ENCODE measurements at places on chromosomes 2 and 18.

- peak; percentile 54 for ATAC-seq
Observed at GRCh38 chr2:33214436-33214835, 262.0 kb upstream of the RASGRP3 start.

- ATAC-seq, result no peak
Observed at GRCh38 chr2:59744436-59744835, 809.0 kb downstream of the BCL11A start.

DNA sequence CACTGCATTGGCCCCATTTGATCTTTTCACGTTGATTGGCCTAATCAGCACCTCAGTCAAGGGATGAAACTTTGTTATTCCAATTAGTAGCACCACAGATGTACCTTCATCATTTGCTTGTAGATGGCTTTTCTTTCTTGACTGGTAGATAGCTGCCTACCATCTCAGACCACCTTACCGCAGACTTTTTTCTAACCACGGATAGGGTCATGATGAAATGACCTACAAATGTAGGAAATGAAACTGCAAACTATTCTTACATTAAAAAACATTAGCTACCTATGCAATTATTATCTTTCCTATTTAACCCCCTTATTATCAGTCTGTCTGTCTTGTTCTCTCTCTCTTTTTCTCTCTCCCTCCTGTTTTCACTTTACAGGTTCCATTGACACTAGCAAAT, 22.4 kb upstream of the SLC25A52 start:
- ATAC-seq, result no peak

- ATAC-seq, result no peak
Observed at GRCh38 chr2:25835906-25836305, 42.4 kb downstream of the ASXL2 start.

GRCh38 chr2:202355993-202356505, 20.1 kb upstream of the BMPR2 start:
- no peak for ATAC-seq

Data from activated T-helper 17 cell treated with anti-CD3 and anti-CD28 coated beads, Interleukin-2, amount 50 U/mL, for 72 hours (primary cell).